Neural progenitor cell (in vitro differentiated cells): ENCODE measurements at places on chromosomes 2 and 18. TPM values are rescaled to one million over a fixed set of nuclear protein-coding genes. Genes with fewer than 3 reads are reported as not detected.

The AOX1 gene
- total RNA-seq: 5.7 and 6.2 TPM in 2 replicates

The TNFRSF11A gene
- total RNA-seq: 0.47 and 1.1 TPM in 2 replicates

The PROM2 gene
- 0.95 and 2.4 TPM in 2 replicates for total RNA-seq

The CD8B2 gene
- not detected in 2 replicates for total RNA-seq

The CROCC2 gene
- not detected in 2 replicates for total RNA-seq

The CNTNAP5 gene
- total RNA-seq: 0.19 TPM in 1 of 2 replicates, not detected in the other

The CRYBA2 gene
- not detected in 2 replicates for total RNA-seq

The SERPINB12 gene
- not detected in 2 replicates for total RNA-seq

The LOXHD1 gene
- total RNA-seq: not detected in 2 replicates

The LCLAT1 gene
- 19.2 and 21.6 TPM in 2 replicates for total RNA-seq
